SJSA1 (cell line): ENCODE measurements at places on chromosomes 13 and 19. TPM values are rescaled to one million over a fixed set of nuclear protein-coding genes. Genes with fewer than 3 reads are reported as not detected.

The CBY2 gene
- total RNA-seq = not detected in 2 replicates

The KLK14 gene
- not detected in 2 replicates for total RNA-seq

The TTC9B gene
- total RNA-seq = not detected in 2 replicates

GRCh38 chr19:35740108-35740422, 2.2 kb downstream of the IGFLR1 start:
- DNase-seq = no peak

- no peak for DNase-seq
Observed at GRCh38 chr19:42052241-42052863, 17.7 kb downstream of the GRIK5 start.

- no peak for DNase-seq
Observed at GRCh38 chr19:2176337-2176994, 12.7 kb downstream of the DOT1L start.

DNA sequence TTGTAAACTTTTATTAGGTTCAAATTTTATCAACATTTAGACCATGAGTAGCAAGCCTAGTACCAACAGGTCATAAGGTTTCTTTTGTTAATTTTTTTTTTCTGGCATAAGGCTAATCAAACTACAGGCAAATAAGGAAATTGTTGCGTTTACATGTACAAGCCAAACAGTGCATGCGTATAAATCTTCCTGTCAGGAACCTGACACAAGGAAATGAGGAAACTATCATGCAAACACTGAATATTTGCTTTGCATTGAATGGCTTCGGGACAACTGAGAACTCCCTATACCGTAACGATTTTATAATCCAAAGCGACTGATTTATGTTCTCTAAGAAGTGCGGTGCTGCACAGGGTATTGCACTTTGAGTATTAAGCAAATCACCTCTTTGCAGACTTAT, 133.0 kb upstream of the TRPC4 start:
- DNase-seq = no peak

DNA sequence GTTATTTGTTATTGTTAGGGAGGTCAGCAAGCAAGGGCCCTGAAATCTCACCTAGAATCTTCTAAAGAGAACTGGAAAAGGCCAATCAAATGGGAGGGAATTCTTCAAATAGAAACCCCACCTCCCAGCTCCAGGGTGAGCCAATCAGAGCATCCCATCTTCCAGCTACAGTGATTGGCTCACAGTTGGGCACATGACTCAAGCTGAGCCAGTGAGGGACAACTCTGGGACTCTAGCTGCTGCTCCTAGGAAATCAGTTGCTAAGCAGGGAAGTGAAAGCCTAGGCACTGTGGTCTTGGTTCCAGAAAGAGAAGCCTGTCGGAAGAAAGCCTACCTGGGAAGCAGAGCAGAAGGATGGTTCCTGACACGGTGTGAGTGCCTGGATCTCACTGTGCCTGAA, 13.4 kb downstream of the TM6SF2 start:
- no peak for DNase-seq

DNA sequence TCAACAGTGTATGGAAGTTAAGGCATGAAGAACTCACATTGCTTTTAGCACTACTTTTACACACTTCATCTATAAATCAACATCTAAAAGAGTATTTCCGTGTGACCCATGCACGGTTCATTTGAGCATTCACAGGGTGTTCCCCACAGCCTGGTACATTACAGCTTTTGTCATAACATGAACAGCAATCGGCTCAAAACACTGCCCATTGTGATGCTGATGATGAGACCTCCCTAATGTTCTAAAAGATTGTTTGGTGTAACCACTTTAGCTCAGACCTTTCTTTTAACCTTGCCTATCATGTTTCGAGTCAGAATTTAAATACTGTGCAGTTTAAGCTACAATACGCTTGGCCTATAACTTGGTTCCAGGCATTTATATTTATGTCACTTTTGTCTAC, 4.1 kb upstream of the KLF5 start:
- no peak for DNase-seq
